ENCODE measurements at places on chromosomes 7 and 10.

GRCh38 chr7:123845823-123846216, 851 bp downstream of the HYAL4 start:
- no peak for DNase-seq

DNA sequence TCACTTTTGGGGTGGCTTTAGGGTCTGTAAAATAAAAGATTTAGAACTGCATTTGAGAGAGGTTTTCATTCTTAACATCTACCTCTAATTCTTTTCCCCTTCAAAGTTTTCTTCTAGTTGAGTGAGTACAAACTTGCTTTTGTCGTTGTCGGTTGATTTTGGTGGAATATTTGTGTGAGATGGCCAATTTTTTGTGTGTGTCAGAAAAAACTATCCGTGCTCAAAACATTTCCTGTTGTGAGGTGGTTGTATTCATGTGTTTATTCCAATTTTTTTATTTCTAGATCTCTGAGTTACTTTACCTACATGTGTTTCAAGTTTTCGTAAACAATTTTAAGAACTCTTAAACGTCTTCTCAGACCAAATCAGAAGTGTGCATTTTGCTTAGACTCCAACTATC, 1.6 kb downstream of the AHR start:
- no peak for DNase-seq

DNA sequence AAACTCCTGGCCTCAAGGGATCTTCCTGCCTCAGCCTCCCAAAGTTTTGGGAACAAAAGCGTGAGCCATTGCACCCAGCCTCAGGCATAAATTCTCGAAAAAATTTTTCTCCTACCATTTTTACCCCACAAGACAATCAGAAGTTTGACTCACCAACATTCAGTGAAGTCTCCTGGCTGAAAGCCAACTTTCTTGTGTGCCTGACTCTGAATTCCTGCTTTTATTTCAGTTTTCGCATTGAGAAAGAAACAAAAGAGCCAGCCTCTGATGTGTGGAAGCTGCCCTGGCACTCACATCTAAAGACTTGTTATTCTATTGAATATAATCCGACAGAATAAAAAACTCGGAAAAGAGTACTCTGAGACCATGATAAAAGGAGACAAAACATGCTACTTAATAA, 402.9 kb downstream of the MAGI2 start:
- no peak for DNase-seq

DNA sequence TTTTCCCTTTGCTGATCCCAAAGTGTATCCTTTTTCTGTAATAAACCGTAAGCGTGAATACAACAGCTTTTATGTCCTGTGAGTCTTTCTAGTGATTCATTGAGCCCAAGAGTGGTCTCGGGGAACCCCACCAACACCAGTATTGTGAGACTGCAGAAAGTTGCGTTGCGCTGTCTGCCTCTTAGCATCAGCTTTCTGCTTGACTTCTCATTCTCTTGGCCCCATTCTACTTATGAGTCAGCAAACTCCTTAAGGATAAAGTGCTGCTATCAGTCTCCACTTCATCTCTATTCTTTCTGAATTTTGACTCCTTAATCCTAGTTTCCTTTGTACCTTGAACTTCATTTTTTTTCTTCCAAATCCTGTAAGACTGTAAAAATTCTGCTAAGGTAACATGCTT, 184.3 kb upstream of the MBL2 start:
- no peak for DNase-seq
